ENCODE measurements at places on chromosomes 5 and 9.

DNA sequence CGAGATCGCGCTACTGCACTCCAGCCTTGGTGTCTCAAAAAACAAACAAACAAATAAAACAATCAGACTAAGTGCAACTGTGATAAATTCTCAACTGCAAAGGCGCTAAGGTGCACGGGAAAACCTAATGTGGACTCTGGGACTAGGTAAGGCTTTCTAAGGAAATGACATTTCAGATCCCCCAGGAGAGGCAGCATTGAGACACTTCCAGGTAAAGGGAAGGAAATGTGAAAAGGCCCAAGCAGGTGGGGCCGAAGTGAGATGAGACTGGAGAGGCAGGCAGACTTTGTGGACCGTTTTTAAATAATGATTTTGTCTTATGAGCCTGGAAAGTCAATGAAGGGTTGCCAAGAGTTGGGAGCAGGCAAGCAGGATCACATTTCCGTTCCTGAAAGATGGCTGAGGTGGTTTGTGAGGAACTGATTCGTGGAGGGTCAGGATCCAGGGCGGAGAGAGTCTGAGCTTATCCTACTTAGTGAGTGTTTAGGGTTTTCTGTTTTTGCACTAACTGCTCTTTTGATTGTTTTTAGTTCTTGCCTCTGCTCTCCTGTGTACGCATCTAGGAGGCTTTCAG, 2.0 kb upstream of the APBA1 start:
- no peak for DNase-seq

GRCh38 chr5:150541895-150542294, 34.0 kb downstream of the NDST1 start:
- no peak for DNase-seq

GRCh38 chr5:16378762-16379161, 86.8 kb downstream of the ZNF622 start:
- no peak for DNase-seq

DNA sequence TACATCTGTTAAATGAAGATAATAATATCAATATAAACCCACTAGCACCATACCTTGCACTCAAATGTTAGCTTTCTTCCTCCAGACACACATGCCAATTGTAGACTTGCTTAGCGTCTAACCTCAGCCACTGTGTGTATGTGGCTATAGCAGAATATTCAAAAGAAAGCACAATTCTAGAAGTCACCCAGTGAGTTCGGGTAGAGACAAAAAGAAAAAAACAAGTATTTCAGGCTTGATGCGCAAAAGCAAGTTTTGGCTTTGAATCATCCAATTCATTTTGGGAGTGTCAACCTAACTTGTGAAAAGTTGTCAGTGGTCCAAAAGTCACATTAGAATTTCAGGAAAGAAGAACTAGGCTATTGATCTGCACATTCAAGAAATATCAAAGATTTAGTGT, 167.4 kb downstream of the PRELID2 start:
- DNase-seq: no peak

DNA sequence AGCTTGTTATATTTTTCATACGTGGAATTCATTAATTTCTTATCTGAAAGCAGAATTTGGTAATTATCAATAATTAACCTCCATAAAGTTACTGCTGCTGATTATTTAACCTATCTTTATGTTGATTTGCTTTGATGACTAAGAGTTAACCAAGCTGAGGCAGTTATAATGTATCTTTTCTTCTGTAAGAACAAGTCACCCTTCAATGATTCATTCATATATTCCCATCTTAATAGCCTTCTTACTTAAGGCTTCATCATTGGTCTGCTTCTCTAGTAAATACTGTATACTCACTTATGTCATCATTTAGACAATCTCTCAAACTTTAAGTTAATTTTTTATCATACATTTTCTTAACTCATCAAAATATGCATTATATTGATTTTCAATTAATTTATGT, 592.2 kb downstream of the ANXA1 start:
- DNase-seq: no peak

- no peak for DNase-seq
These were observed 173.9 kb downstream of the TRPM3 start for GRCh38 chr9:70947511-70947910.

GRCh38 chr9:96253059-96253696, 48.8 kb downstream of the HSD17B3 start:
- DNase-seq: no peak

GRCh38 chr9:21402386-21403251, 6.3 kb upstream of the IFNA8 start:
- no peak for DNase-seq

DNA sequence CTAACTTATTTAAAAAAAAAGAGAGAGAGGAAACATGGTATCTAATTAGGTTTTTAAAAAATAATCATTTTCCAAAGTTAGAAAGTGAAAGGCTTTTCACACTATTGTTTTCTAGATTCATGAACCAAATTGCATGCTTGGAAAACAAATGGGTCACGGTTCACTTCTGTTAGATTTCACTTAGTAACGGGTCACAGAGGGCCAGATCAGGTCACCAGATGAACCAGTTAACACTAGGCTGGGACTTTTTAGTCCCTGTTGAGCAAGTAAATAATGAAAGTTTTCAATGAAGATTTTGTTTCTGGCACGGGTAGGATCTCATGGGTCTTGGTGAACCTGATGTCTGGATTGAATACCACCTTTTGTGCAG, 207.2 kb upstream of the RFX3 start:
- no peak for DNase-seq

DNA sequence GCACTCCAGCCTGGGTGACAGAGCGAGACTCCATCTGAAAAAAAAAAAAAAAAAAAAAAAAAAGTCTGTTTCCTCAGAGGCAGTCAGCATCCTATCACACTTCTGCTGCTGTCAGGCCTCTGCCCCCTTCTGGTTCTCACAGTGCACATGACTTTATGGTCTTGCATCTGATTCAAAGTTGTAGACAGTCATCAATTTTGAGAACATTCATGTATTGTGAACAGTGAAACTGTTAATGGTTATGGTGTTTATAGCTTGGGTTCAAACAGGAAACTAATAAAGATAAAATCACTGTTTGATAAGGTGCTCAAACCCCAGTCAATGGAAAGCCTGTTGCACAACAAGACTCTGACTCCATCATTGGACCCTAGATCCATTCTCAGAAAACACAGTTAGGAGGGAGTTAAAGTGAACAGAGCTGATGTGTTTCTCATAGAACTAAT, 61.4 kb downstream of the FOXD1 start:
- no peak for DNase-seq

DNA sequence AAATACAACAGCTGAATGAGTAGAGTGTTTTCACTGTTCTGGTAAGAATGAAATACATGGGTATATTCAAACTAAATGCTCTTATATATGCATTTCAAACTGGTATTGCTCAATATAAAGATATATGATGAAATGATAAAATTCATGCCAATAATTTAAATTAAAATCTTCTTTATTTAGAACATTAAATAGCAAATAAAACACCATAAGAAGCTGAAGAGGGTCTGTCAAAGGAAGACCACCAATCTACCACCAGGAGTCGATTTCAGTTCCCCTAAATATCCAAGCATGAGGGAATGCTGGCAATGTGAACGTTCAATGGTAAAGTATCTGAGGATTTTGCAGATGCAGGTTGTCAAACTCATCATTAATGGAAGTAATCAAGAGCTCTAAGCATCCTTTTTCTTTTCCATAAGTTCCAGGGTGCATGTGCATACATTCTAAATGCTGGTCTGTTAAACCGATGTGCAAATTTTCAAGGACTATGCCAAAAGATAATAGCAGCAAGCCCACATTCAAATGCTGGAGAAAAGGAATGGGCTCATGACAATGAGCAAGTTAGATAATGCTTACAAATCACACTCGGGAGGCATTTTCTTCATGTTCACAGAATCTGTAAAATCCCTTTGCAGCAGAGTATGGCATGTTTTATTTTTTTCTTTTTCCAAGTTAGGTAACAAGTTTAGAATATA, 118.8 kb upstream of the MTAP start:
- DNase-seq: no peak

GRCh38 chr5:109997161-109997560, 307.4 kb downstream of the MAN2A1 start:
- DNase-seq: no peak

- DNase-seq: no peak
These were observed 1.8 kb upstream of the RPL26L1 start for GRCh38 chr5:172957458-172957857.

DNA sequence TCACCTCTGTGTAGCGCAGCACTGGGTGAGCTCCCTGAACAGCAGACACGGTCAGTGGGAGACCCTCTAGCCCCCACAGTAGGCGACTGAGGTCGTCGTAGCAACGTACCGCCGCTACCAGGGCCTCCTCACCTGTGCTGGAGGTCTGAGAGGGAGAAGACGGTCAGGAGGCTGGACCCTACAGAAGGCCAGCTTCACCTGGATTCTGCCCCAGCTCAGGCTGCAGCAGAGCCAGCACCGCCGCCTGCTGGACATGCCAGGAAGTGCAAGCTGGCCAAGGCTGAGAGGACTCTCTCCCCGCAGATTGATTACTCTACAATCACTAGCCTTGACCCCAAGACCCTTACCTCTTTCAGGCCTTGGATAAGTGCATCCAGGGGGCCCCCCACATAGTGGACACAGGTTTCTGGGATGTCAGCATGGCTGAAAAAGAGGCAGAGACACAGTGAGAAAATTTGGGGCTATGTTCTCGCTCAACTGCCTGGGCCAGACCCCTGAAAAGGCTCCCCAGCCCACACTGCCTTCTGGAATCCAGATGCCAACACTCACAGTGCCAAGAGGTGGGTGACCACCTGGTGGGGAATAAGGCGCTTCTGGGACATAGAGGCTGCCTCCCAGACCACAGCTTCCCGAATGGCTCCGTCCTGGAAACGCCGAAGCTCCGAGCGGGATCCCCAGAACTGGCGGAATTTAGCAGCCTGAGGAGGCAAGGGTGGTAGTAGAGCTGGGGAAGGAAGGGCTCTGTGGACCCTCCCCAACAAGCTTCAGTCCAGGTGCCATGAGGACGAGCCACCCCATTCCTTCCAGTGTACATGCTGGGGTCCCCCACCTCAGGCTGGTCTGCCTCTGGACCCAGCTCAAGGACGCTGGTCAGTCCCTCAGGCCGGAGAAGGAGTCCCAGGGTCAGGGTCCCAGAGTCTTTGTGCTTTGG, 6.9 kb downstream of the NOL6 start:
- DNase-seq: peak; percentile 52

DNA sequence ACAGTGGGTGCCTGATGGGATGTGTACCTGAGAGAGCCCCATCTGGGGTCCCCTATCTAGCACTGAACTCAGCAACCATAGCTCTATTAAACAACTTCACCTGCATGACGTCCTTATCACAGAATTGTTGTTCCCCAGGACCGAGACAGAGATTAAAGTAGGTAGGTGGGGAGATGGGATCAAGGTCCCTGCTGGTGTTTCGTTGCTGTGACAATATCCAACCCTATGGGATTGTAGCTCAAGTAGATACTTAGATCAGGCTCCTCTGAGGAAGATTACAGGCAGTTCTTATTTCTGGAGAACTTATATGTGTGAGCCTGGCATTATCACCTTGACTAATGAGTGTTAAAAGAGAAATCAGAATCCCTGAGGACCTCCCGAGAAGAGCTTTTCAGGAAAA, 84.9 kb downstream of the SLC28A3 start:
- no peak for DNase-seq

- no peak for DNase-seq
These were observed 42.9 kb downstream of the DBH start for GRCh38 chr9:133679056-133679455.

GRCh38 chr5:15774632-15775031, 274.7 kb downstream of the FBXL7 start:
- DNase-seq: no peak

All from stimulated activated CD4-positive, alpha-beta T cell treated with anti-CD3 and anti-CD28 coated beads, Interleukin-1b, Interleukin-23, amount 100 ng/mL, for 1 hour (primary cell).